Astrocyte (in vitro differentiated cells and primary cell): ENCODE measurements at places on chromosomes 5 and 9. TPM values are rescaled to one million over a fixed set of nuclear protein-coding genes. Genes with fewer than 3 reads are reported as not detected.

GRCh38 chr9:105887679-105888078 lies 193.3 kb downstream of the TMEM38B start:
- no peak for DNase-seq
- no peaks in the 10 kb centered on the region for H3K27me3 ChIP-seq
- no peak overlapping the region for H3K27ac ChIP-seq
- H3K4me1 ChIP-seq = no peaks in the 10 kb centered on the region

Gene ANKRD55
- total RNA-seq = not detected in 2 replicates

Gene C8G
- 0.77 and 1.6 TPM in 2 replicates for total RNA-seq

GRCh38 chr9:90517103-90517502 lies 125.5 kb downstream of the DIRAS2 start:
- no peak for DNase-seq
- no peaks in the 10 kb centered on the region for H3K27me3 ChIP-seq
- H3K27ac ChIP-seq = no peak overlapping the region
- no peak overlapping the region for H3K4me3 ChIP-seq
- H3K4me1 ChIP-seq = no peaks in the 10 kb centered on the region
- no peaks in the 10 kb centered on the region for H3K36me3 ChIP-seq

DNA sequence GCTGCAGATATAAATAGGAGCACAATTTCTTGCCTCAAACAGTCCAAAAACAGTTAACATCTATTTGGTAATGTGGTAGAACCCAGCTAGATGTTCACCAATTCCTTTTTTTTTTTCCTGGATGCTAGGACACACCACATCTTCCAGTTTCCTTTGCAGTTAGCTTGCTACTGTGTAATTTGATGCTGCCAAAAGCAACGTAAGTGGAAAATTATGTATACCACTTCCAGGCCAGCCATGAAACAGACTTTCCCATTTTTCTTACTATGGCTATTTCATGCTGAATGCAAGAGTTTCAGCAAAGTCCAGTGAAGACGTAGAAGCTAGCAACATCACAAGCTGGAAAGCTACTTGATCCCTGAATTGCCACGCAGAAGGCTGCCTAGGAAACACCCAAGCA lies 667.2 kb downstream of the TLE1 start:
- H3K4me3 ChIP-seq = no peak overlapping the region
- H3K4me1 ChIP-seq = peaks cover 7% of the 10 kb centered on the region
- peak; percentile 55 for DNase-seq
- no peaks in the 10 kb centered on the region for H3K27me3 ChIP-seq
- no peaks in the 10 kb centered on the region for H3K36me3 ChIP-seq

DNA sequence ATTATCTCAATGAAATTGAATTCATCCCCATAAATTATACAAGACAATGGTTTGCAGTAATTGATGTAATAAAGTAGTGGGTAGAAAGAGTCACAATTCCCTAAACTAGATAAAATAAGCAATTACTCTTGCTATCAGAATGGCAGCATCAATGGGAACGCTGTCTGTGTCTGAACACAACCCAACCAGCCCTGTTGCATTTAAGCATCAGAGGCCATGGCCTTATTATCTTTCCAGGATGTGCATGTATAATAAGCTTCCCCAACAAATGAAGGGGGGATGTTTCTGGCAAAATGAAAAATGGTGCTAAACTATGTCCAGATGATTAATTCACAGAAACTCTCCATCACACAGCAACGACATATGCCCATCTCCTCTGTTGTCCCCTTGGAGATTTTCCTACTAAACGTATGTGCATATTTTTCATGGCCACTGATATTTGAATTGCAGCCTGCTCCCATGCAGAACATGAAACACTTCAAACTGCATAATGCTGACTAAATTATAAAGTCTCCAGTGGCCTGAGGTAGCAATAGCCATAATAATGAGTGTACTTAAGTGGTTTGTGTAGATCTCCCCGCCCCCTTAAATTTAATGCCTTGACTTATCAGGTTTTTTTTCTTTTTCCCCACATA lies 306.9 kb upstream of the ADAMTS16 start:
- H3K27ac ChIP-seq = no peak overlapping the region
- DNase-seq = no peak
- no peaks in the 10 kb centered on the region for H3K36me3 ChIP-seq
- no peaks in the 10 kb centered on the region for H3K4me1 ChIP-seq
- H3K4me3 ChIP-seq = no peak overlapping the region

DNA sequence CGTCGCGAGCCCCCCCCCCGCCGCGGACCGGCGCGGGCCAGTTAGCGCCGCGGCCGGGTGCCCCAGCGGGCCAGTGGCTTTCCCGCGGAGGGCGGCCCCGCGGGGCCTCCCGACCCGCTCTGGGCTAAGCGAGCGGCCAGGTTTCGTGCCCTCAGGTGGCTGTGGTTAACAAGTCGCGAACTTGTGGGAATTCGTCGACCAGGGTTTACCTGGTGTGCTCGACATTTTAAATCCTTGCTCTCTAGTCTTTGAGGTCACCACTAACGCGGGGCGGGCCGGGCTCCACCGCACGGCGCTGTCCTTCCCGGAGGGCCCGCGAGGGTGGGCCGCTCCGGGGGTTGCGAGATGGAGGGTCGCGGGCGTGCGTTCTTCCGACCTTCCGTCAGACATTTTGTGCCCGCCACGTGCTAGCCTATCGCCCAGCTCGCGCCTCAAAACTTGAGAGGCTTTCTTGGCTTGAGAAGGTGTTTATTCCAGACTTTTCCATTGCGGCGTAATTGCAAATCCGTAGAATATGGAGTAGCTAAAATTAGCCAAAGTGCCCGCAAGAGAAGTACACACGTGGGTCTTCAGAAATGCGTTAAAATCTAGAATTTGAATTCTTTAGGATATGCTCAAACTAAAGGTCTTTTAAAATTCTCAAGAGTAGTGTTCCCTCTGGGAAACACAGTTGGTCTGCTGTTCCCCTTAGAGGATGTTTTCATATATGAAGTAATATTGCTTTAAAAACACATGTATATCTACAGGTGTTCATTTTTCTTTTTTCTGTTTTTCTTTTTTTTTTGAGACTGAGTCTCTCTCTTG lies 2.1 kb downstream of the ANP32B start:
- H3K4me1 ChIP-seq = peaks cover 18% of the 10 kb centered on the region
- no peaks in the 10 kb centered on the region for H3K36me3 ChIP-seq
- DNase-seq = no peak
- H3K4me3 ChIP-seq = peak overlapping the region; percentile 78
- no peaks in the 10 kb centered on the region for H3K27me3 ChIP-seq
- peak overlapping the region; percentile 25 for H3K27ac ChIP-seq

- H3K4me1 ChIP-seq = peaks cover 2% of the 10 kb centered on the region
- H3K27me3 ChIP-seq = no peaks in the 10 kb centered on the region
- no peaks in the 10 kb centered on the region for H3K36me3 ChIP-seq
- no peak overlapping the region for H3K4me3 ChIP-seq
- H3K27ac ChIP-seq = no peak overlapping the region
- DNase-seq = peak; percentile 61
These were observed 11.8 kb upstream of the CHD1 start for GRCh38 chr5:98940581-98940980.

GRCh38 chr9:115694014-115694413 lies 459.6 kb upstream of the PAPPA start:
- H3K4me3 ChIP-seq = no peak overlapping the region
- H3K27ac ChIP-seq = peak overlapping the region; percentile 17
- H3K36me3 ChIP-seq = no peaks in the 10 kb centered on the region
- DNase-seq = peak; percentile 86
- H3K27me3 ChIP-seq = no peaks in the 10 kb centered on the region

- no peaks in the 10 kb centered on the region for H3K27me3 ChIP-seq
- no peaks in the 10 kb centered on the region for H3K36me3 ChIP-seq
- H3K27ac ChIP-seq = no peak overlapping the region
- H3K4me3 ChIP-seq = no peak overlapping the region
These were observed 131.5 kb upstream of the NFIL3 start for GRCh38 chr9:91555132-91555531.

DNA sequence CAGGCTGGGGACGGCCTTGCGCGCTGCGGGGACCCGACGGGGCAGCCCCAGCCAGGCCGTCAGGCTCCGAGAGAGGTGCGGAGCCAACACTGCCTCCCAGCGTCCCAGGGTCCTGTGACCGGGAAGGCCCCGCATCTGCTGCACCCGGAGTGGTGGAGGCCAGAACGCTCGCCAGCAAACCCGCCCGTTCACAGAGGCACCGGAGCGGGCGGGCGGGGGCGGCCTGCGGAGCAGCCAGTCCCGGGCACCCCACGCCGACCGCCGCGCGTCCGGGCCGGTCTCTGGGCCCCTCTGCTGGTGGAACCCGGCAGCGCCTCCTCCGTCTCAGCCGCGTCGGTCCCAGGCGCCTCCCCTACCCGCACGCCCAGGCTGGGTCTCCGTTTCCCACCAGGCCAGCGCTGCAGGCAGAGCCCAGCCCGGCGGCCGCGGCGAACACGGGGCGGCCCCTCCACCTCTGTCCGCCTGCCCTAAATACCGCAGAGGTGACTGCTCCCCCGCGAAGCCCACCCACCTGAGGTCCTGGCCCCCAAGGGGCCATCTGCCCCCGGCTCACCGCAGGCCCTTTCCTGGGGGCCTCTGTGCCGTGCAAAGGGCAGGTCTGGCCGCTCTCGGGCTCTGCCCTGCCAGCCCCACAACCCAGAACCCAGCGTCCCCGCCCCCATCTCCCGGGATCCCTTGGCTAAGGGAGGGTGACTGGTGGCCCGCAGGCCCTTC lies 15.9 kb downstream of the EXD3 start:
- H3K27me3 ChIP-seq = no peaks in the 10 kb centered on the region
- peaks cover 23% of the 10 kb centered on the region for H3K4me1 ChIP-seq
- H3K27ac ChIP-seq = no peak overlapping the region
- H3K4me3 ChIP-seq = no peak overlapping the region

DNA sequence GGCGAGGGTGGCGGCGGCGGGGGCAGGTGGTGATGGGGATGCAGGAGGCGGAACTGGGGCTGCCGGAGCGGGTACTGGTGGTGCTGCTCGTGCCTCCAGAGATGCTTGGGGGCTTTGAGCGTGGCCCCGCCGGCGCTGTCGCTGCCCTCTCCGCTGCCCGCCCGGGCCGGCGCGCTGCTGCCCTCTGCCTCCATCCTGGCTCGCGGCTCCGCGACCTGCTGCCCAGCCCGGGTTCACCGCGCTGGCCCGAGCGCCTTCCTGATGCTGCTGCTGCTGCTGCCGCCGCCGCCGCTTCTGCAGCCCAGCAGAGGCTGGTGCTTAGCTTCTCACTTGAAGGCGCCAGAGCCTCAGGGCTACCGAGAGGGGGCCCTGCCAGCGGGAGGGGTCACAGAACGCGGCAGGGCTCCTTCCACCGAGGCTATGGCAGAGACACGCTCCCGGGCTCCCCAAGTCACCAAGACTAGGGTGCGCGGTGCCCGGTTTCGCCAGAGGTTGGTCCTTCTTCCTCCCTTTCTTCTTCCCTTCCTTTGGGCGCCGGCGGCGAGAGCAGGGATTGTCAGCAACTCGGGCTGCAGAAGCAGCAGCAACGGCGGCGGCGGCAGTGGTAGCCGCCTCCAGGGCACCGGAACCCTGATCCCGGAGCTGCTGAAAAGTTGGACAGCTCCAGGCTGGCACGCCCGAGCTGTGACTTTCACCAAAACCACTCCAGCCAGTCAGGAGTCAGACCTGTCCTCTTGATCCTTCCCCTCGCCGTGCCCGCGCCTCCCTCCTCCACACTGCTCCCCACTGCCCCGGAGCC lies at the start of gene PDE4D:
Gene PDE4D (minus strand): TSS at position 298 of the 799 bp plus-strand sequence.
- peak within 1 kb of the TSS; percentile 41 for H3K4me3 ChIP-seq
- peaks cover 29% of the 10 kb centered on the region for H3K27me3 ChIP-seq
- no peaks in the 10 kb centered on the region for H3K36me3 ChIP-seq
- peaks cover 4% of the 10 kb centered on the region for H3K4me1 ChIP-seq
- H3K27ac ChIP-seq = no peak within 1 kb of the TSS
